ENCODE measurements at places on chromosomes 6 and 20.

- DNase-seq, result no peak
Measured at GRCh38 chr20:43798291-43799149, 71.7 kb upstream of the GTSF1L start.

DNA sequence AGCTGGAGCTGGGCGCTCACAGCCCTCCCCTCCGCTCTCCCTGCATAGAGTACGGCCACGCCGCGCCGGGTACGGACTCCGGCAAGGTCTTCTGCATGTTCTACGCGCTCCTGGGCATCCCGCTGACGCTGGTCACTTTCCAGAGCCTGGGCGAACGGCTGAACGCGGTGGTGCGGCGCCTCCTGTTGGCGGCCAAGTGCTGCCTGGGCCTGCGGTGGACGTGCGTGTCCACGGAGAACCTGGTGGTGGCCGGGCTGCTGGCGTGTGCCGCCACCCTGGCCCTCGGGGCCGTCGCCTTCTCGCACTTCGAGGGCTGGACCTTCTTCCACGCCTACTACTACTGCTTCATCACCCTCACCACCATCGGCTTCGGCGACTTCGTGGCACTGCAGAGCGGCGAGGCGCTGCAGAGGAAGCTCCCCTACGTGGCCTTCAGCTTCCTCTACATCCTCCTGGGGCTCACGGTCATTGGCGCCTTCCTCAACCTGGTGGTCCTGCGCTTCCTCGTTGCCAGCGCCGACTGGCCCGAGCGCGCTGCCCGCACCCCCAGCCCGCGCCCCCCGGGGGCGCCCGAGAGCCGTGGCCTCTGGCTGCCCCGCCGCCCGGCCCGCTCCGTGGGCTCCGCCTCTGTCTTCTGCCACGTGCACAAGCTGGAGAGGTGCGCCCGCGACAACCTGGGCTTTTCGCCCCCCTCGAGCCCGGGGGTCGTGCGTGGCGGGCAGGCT is 4.6 kb downstream of the KCNK15 start:
- DNase-seq, result no peak

GRCh38 chr20:25378189-25378883 is 12.3 kb downstream of the ABHD12 start:
- no peak for DNase-seq

- no peak for DNase-seq
Measured at GRCh38 chr20:52103335-52103912, 88.2 kb downstream of the ZFP64 start.

- DNase-seq, result no peak
Measured at GRCh38 chr6:80439721-80440470, 333.4 kb downstream of the BCKDHB start.

DNA sequence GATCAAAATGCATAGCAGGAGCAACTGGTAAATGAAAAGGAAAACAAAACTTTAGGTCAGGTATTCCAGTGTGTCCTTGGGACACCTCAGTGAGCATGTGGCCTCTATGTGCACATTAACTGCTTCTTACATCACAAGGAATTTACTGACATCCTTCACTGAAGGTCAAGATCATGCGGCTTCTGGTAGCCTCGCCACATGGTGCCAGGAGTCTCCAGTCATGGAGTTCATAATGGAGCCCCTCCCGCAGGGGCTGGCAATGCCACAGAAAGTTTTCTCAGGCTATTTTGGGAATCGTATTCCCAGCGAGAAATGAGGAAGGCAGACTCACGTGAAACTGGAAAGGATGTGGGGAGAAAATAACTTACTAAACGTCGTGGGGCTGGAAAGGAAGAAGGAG is 19.7 kb upstream of the SLC22A3 start:
- DNase-seq, result no peak

DNA sequence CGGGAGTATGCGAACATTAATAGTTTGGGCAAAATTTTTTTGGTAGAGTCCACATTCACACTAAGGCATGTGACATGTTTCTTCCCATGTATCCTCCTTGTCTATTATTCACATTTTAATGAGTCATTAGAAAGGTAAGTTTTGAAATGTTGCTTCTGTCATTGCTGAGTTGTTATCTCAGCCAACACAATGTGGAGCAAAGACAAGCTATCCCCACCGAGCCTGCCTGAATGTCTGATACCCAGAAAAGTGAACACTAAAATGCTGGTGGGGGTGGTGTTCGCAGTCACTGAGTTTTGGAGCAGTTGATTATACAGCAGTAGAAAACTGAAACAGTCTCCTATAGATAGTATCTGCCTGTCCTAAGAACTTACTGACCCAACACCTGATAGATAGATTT is 68.3 kb upstream of the ASF1A start:
- no peak for DNase-seq

DNA sequence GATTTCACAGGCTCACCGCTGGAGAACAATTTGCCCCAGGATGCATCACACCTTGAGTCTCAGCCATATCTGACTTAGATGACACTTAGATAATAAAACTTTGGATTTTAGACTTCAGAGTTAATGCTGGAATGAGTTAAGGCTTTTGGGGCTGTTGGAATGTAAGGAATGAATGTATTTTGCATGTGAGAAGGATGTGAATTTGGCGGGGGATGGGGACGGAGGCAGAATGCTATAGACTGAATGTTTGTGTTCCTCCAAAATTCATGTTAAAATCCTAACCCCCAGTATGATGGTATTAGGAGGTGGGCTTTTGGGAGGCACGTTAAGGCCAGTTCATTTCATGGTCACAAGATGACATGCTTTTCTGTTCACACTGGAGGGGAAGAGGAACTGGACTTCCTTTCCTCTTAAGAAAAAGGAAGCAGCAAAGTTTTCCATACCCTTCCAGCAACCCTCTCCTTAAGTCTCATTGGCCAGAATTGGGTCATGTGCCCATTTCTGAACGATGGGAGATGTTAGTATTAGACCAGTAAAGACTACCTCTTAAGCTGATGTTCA is 5.8 kb upstream of the SRXN1 start:
- no peak for DNase-seq

GRCh38 chr6:137202078-137202477 is 17.1 kb downstream of the IFNGR1 start:
- no peak for DNase-seq

GRCh38 chr6:22328474-22328873 is 31.6 kb upstream of the PRL start:
- no peak for DNase-seq

DNA sequence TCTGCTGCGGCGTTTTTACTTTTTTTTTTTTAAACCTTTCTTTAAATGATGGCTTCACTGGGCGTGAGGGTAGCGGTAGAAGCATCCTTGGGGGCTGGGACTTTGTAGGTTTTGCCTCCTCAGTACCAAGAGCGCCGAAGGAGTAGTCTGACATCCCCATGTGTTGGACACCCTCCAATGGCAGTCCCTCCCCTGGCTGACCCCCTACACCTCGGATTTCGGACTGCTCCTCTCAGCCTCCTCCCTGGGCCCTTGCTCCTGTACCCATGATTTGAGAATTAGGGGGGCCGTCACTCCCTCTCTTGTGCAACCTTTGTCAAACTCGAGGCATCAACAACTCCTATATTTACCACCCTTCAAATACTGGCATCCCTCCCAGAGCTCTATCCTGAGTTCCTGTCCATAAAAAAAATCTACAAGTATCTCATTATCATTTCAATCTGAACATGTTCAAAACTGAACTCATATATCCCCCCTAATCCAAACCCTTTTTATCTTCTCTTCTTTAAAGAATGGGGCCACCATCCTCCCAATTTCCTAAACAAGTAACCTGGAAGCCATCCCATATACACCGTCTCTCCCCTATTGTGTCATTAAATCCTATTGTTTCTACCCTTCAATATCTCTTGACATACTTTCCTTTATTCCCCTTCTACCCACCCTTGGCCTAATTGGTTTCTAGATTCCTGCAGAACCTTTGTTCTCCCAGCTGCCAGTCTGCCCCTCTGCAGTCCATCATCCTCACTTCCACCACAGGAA is 1.2 kb upstream of the ARFGEF3 start:
- no peak for DNase-seq

DNA sequence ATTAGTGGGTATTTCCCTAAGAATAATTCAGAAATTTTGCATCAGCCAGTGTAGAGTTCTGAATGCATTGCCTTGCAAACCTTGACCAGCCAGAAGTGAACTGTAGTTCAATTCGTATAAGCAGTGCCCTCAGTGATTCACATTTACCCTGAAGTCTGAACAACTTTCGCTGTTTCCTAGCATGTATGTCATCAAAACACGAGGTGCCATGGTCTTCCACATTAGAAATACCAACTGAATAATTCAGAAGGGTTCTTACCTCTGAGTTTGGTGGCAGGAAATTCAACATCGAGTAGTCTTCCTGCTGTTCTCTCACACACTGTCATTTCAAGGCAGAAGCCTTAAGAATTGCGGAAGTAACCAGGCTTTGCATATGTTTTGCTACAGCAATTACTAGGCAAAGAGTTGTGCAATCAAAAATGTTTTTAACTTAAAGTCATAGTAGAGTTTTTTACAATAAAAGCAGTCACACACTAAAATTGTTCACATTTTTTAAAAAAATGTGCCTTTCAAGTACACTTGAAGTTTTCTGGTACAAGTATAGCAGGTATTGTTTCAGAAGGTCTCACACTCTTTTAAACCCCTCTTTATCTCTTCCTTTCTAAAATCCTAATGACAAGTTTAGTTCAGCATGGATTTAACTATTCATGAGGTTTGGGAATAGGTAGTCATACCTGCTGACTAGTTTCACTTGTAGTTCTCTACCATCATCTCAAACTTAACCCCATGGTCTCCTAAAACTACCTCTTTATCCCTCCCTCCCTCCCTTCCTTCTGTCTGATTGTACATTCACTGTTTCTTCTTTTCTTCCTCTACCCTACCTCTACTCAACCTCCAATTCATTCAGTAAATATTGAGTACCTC is 118.3 kb downstream of the STXBP5 start:
- DNase-seq, result no peak

DNA sequence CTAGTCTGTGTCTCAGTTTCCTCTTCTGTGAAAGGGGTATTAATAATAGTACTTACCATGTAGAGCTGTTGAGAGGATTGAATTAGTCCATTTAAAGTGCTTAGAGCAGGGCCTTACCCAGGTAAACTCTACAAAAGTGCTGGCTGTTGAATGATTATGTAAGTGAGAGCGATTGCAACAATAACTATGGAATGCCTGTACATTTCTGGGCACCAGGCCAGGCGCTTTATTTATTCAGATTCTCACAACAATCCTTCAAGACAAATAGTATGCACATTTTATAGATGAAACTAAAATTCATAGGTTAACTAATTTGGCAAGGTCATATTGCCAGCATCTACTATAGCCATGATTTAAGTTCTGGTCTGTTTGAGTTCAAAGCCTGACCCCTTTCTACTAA is 78.3 kb upstream of the MMS22L start:
- no peak for DNase-seq

DNA sequence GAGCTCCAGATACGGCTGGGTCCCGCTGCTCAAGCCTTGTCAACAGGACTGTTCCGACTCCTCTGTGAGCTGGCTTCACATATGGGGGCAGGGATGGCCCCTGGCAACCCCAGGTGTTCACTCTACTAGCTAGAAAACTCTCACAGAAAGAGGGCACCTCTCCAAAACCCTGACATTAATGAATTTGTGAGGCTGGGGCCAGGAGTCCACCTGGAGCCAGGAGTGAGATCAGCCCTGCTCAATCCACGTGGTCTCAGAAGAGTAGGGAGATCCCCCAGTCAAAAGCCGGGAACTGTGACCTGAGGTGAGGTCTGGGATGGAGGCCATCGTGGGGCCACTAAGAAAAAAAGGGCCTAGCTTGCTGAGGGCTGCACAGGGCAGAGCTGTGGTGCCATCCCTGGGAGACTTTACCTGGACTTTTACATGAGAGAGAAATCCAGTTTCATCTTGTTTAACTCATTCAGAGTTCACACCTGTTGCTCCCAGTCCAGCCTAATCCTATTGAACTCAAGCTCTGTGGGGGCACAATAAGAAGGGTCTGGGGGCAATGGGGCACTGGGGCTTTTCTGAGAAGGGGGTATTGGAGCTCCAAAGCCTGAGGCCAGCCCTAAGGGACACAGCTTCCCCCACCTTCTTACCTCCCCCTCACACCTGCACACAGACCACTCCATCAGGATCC is 144.3 kb upstream of the MLN start:
- no peak for DNase-seq

GRCh38 chr6:144581812-144582537 is 296.8 kb downstream of the UTRN start:
- no peak for DNase-seq

DNA sequence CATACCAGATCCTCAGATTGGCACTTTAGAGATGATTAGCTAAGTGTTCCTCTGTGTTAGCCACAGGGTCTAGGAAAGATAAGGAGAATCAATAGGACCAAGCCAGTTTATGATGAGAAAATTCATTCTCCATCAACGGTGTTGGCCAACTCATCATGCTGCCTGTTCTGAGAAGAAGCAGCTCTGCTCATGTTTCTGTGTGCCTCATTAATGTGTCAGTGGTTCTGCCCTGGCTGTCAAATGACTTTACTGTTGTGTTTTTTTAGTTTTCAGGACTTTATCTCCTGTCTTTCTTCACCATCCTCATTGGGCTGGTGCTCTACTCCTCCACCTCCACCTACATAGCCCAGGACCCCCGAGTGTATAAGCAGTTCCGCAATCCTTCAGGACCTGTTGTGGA is 234.3 kb upstream of the PLN start:
- DNase-seq, result no peak

- DNase-seq, result no peak
Measured at GRCh38 chr6:115854866-115855665, 205.6 kb downstream of the FRK start.

GRCh38 chr20:19749618-19750071 is 8.4 kb upstream of the RIN2 start:
- DNase-seq, result no peak

- no peak for DNase-seq
Measured at GRCh38 chr20:24027229-24027628, 38.6 kb upstream of the GGTLC1 start.

DNA sequence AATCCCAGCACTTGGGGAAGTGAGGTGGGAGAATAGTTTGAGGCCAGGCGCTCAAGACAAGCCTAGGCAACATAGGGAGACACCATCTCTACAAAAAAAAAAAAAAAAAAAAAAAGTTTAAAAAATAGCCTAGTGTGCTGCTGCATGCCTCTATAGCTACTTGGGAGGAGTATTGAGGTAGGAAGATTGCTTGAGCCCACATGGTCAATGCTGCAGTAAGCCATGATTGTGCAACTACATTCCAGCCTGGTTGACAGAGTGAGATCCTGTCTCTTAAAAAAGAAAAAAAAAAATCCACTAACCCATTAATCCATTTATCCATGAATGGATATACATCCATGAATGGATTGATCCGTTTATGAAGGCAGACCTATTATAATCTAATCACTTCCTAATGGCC is 1064.6 kb upstream of the EYS start:
- DNase-seq, result no peak

- no peak for DNase-seq
Measured at GRCh38 chr6:10355115-10355702, 59.7 kb downstream of the TFAP2A start.

DNA sequence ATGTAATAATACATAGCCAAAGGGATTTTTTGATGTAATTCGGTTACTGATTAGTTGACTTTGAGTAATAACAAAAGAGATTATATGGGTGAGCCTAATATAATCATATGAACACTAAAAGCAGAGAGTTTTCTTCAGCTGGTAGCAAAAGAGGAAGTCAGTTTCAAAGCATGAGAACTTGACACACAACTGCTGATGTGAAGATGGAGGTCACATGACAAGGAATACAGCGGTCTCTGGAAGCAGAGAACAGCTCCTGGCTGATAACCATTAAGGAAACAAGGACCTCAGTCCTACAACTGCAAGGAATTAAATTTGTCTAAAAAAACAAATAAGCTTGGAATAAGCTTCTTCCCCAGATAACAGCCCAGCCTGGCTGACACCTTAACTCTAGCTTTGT is 154.5 kb upstream of the PRND start:
- no peak for DNase-seq
